ENCODE measurements at places on chromosomes 4 and X.

GRCh38 chr4:3475041-3475712 lies 12.1 kb downstream of the DOK7 start:
- DNase-seq, result no peak

DNA sequence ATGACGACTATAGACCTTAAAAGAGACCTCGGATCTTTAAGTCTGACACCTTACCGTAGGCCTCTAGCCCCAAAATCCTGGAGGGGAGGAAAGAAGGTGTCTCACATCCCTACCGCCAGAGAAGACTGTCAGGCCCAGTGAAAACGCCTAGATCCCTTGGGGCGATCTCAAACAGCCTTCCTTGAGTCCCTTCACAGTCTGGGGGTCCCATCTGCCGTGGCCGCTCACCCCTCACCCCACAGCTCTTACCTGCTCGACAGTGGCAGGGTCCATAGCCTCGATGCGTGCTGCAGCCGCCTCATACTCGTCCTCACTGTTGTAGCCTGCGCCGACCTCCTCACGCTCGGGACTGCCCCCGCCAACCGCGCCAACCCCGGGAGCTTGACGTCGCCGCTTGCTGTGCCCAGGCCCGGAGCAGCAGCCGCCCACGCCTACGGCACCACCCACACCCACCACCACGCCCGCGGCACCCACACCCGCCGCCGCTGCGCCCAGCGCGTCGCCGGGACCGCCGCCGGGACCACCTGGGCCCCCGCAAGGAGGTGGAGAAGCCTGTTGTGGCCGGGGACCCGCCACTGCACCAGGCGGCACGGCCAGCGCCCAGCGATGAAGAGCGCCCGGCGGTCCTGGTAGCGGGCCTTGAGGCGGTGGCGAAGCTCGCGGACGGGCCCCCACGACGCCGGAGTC lies 536 bp downstream of the OTUD5 start:
- DNase-seq, result no peak

GRCh38 chr4:143404555-143404954 lies 67.9 kb downstream of the GAB1 start:
- no peak for DNase-seq

DNA sequence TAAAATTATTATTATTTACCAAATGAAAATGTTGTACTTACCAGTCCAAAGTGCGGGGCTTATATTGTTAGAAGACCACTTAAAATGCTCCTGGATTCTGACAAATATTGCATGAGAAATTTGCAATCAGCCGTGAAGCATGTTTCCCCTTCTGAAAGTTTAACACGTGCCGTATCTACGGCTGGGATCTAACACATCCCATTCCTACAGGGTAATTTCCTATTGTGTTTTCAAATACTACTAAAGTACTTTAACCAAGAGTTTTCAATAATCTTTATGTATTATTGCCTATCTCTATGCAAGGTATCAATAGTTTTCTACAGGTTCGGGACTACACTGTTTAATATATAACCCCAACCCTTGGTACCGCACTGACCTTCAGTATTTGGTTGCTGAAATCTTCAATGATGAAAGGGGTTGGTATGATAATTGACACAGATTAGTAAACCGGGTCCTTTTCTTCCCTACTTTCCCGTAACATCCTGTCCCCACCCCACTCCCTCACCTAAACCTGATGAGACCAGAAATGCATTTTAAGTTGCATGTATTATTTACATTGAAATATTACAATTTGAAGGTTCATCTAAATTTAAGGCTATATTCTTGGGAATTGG lies 795 bp upstream of the BRWD3 start:
- DNase-seq, result no peak

GRCh38 chr4:112321776-112322684 lies 24.9 kb downstream of the ALPK1 start:
- DNase-seq, result peak; percentile 42

GRCh38 chrX:35340465-35340864 lies 397.9 kb downstream of the FAM47B start:
- DNase-seq, result no peak

DNA sequence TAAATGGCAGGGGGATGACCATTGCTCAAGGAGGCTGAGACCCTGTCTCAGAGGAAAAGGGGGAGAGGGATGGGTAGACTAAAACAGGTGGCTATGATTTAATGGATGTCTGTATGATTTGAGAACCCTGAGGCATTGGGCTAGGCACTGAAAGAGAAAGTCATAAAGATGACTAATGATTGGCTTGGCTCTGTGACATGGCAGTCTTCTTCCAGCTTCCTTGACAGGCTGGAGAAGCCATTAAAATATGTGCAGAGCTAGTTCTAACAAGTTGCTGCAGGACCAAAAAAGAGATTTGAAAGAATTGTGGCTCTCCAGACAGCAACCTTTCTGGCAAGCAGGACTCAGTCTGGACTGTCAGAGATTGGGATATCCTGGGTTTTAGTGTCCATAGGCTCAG lies 53.6 kb downstream of the AMER1 start:
- no peak for DNase-seq

DNA sequence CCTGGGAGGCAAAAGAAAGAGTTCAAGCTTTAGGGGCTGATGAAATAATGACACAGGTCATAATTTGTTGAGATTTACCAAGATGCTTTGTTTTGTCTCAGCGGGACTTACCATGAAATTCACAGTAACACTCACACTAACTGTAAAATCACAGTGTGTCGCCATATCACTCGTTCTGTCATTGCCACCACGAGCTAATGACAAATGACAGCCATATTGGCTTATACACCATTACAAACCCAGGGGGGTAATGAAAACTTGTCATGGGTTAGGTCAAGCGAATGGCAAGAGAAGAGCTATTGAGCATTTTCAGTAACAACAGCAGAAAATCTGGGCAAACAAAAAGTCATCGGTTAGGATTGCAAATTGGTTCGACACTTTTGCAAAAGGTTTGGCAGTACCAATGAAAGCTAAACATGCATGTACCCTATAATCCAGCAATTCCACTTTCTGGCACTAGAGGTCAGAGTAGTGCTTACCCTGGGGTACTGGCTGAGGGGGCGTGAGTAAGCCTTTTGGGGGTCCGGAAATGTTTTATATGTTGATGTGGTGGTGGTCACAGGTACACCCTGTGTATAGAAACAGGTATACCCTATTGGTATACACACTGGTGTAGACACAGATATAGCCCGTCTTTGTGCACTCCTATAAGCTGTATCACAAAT lies 83.9 kb upstream of the RAI2 start:
- no peak for DNase-seq

GRCh38 chr4:47278631-47279030 lies 184.9 kb downstream of the COMMD8 start:
- no peak for DNase-seq

DNA sequence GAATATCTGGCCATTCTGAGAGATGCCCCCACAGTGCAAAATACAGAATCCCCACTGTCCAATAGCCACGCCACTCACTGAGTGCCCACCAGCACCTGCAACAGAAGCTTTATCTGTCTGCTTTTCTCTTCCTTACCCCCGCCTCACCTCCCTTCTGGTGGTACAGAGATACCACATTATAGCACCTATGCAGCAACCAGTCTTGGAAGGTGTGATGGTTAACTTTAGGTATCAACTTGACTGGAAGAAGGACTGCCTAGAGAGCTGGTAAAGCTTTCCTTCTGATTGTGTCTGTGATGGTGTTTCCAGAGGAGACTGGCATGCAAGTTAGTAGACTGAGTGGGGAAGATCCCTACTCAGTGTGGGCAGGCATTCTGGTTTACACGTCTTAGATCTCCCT lies 61.8 kb upstream of the TXK start:
- DNase-seq, result no peak

DNA sequence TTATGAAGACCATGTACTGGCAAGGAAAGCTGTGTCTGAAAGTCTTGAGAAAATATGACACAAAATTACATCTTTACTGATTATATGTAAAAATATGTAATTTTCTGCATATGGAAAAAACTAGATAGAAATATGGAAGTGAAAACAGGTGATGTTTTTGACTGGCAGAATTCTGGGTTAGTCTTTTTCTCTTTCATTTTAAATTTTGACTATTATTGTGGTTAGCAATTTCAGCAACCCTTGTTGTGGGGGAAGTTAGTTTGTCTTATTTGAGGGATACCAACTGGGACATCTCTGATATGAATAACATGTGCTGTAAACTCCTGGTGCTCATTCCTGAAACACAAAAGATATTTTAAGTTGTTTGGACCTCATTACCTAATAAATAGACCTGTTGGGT lies 49.9 kb upstream of the CPEB2 start:
- no peak for DNase-seq

DNA sequence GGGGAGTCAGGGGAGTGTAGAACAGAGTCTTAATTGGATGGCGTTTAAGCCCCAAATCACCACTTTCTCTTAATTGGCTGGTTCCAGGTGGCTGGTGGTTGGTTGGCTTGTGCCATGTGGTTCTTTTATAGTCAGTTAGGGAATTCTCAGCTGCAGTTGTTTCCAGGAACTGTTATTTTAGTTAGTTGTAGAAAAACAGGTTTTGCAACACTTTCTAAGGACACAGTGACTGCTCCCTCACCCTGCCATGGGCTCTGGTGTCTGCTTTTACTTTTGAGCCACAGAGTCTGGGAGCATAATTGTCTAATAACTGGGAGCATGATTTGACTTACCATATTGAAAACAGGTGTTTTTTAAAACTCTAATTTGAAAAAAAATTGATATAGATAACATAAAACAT lies 75.8 kb upstream of the PCDH18 start:
- no peak for DNase-seq

DNA sequence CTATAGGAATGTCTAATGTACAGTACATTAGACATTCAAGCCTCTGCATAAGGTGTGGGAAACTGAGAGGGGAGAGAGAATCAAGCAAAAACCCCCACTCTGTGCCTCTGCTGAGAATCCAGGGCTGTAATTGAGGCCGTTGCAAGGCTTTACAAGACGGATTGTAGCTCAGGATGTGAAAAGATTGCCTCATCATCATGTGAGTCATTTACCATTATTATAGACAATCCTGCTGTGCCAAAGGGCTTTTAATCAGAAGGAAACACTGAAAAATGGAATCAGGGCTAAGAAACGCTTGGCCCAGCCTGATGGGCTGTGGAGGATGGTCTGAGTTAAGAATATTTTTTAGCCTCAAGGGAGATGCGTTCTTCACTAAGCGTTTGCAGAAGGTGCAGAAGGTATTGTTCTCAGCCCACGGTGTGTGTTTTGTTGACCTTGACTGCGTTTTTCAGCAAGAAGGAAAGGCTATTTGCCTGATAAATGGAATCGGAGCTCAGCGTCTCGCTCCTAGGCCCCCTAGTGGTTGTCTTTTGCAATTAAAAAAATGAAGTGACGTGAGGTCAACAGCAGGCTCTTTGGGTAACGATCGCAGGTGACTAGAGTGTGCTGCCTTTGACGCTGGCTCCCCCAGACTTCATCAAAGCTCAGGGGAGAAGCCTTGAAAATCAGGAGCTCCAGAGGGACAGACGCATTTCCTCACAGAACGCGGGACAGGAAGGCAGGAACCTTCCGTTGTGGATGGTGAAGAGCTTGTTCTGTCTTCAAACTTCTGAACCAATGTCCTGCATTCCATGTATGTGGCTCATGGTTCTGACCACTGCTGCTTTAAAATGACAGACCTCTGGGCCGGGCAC lies 18.1 kb upstream of the CHRNA9 start:
- peak; percentile 96 for DNase-seq

DNA sequence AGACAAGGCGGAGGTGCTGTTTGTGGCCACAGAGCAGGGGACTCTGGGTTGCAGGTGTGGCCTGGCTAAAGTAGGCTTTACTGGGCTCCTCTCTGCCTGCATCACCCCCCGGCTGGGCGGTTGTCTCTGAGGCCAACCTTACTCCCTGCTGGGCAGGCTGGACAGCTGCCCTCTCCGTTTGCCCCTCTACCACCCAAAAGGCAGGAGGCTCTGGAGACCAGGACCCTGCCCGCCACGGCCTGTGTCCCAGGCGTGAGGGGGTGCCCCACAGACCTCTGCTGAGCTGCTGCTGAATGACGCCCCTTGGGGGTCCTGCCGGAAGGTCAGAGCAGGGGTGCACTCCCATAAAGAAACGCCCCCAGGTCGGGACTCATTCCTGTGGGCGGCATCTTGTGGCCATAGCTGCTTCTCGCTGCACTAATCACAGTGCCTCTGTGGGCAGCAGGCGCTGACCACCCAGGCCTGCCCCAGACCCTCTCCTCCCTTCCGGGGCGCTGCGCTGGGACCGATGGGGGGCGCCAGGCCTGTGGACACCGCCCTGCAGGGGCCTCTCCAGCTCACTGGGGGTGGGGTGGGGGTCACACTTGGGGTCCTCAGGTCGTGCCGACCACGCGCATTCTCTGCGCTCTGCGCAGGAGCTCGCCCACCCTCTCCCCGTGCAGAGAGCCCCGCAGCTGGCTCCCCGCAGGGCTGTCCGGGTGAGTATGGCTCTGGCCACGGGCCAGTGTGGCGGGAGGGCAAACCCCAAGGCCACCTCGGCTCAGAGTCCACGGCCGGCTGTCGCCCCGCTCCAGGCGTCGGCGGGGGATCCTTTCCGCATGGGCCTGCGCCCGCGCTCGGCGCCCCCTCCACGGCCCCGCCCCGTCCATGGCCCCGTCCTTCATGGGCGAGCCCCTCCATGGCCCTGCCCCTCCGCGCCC lies 920 bp downstream of the HTT-AS start:
- DNase-seq, result no peak

DNA sequence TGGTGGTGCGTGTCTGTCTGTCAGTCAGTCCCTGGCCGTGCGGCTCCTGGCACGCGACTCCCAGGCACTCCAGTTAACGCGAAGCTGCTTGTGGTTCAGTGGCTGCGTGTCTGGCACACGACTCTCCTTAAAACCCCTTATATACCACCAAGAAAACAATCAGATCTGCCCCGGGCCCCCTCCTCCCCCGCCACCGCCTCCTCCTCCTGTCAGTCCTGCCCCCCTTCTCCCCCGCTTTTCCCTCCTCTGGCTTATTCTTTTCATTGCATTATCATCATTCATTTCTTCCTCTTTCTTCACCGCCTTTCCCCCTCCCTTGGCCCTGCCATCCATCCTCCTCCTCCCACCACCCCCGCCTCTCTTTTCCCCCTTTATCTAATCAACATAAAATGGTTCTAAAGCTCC lies at the start of gene NEUROG2:
Gene NEUROG2, minus strand, starts transcription at position 115 of the 405 bp plus-strand sequence. CDS start 705 bp downstream, outside the sequence.
- DNase-seq, result no peak

DNA sequence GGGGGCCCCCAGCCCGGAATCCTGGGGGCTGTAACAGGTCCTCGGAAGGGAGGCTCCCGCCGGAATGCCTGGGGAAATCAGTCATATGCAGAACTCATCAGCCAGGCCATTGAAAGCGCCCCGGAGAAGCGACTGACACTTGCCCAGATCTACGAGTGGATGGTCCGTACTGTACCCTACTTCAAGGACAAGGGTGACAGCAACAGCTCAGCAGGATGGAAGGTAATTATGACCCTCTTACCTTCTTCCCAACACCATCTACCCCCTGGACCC lies 1.0 kb downstream of the FOXO4 start:
- no peak for DNase-seq

DNA sequence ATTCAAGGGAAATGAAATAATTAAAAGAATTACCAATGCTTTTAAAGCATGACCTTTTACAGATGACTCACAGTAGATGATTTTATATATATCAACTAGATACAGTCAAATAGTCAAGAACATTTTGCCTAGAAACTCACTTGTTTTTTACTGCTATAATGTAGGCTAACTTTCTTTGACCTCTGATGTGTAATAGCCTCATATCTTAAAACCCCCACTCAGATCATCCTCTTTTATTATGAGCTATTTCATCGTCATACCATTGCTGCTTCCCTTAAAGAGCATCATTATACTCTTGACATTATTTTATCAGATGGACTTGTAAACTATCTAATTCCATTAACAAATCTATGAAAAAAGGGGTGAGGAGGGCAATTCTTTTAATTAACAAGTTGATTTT lies 355.9 kb upstream of the AGA start:
- no peak for DNase-seq

GRCh38 chr4:151652841-151653547 lies 107.8 kb downstream of the GATB start:
- DNase-seq, result peak; percentile 81
